ENCODE measurements at places on chromosomes 13 and 19. TPM values are rescaled to one million over a fixed set of nuclear protein-coding genes. Genes with fewer than 3 reads are reported as not detected.
A peak's percentile ranks its signal among the peaks of the same experiment; 100 is the strongest.

DNA sequence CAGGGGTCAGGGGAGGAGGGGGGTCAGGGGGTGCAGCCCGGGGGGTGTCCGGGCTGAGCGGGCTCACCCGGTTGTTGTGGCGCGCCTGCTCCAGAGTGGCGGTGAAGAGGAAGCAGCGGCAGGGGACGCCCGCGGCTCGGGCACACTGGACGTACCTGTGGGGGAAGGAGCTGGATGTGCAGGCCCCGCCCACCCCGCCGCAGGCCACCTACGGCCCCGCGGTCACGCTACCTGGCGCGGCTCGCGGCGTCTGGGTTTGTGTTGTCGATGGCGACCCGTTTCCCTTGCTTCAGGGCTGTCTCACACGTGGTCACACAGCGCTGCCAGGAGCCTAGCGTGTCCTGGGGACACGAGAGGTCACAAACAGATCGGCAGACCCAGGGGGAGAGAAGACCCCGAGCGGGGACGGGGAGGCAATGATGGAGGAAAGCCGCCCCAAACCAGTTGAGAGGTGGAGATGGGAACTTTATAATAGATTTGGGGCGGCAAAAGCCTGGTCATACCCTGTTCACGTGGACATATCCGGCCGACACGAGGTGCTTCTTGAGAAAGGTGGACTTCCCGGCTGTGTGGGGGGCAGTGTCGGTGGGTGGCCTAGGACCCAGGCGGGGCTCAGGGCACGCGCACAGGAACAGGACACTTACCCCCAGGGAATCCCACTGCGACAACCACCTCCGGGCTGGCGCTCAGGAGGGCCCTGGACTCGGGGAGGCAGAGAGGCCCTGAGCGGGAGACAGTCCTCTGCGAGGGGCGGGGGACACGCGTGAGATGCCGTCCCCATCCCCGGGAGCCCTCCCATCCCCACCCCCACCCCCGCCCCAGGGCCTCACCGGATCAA lies 5.6 kb downstream of the PNKP start:
- DNase-seq = no peak

DNA sequence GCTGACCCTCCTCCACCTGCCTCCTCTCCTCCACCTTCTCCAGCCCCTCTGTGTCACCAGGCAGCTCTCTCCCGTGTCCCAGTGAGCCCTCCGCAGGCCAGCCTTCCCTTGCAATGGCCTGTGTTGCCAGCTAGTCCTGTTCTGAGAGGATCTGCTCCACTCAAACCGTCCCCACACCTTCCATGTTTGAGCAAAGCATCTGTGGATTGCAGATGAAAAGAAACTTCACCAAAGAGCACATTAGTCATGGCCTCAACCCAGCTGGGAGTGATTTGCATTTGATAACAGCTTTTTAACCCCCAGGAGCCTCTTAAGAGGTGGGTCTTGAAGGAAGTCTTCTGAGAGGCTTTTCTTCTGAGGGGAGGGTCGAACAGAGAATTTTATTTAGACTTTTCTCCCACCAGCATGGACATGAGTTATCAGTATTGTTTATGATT lies 72.8 kb downstream of the COL4A2 start:
- no peak for DNase-seq

DNA sequence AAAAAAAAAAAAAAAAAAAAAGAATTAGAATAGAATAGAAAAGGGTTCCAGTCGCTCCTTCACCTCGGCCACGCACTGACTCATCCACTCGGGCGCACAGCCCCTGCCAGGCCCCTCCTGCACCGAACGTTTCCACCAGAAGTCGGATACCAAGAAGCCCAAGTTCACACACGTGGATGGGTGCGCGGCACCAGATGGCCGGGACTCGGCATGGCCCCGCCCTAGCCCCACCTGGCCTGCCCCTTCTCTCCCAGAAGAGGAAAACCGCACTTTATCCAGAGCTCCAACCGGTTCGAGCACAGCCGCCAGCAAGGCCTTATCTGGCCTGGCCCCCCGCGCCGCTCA lies 5.9 kb downstream of the PRR36 start:
- peak; percentile 42 for DNase-seq

ATP1A3 gene
- 0.52 TPM for total RNA-seq

DNA sequence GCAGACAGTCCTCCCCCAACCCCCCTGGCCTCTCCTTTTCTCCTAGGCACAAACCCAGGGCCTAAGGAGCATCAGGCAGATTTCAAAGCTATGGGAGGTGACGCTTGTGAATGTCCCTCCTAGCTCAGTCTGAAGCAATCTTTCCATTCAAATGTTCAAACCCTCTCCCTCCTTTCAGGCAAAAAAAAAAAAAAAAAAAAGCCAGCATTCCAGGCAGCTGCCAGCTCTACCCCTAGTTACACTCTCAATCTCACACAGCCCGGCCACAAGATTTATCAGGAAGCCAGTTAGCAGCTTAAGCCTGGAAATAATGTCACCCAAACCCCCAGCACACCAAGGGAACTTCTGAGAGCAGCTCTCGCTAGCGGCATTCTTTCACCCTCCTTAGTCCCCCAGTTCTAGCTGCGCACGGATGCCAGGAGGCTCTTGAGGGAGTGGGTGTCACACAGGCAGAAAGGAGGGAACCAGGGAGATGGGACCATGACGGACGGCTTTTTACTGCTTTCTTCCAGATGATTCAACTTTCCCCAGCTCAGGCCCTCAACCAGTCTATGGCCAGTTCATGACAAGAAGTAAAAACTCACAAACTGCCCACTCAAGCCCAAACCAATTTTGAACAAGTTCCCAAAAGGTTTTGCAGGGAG lies 6.3 kb downstream of the SH3GL1 start:
- no peak for DNase-seq

GRCh38 chr13:53018690-53019647 lies 9.6 kb upstream of the OLFM4 start:
- no peak for DNase-seq

DNA sequence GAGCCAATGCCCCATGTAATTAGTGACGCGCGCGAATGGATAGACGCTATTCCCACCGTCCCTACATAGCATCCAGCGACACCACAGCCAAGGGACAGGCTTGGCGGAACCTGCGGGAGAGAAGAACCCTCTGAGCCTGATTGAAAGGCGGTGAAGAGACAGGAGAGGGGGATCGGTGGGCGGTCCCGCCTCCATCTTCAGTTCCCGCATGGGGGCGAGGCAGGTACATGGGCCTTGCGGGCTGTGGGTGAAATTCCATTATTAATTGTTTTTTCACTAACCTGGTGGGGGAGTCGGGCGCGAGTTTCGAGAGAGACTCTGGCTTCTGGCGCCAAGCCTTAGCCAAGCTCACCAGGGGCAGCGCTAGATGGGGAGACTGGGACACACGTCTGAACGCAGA lies 8.4 kb upstream of the TEX101 start:
- DNase-seq = no peak
